ENCODE measurements at places on chromosomes 16 and 17.
A peak's percentile ranks its signal among the peaks of the same experiment; 100 is the strongest.

DNA sequence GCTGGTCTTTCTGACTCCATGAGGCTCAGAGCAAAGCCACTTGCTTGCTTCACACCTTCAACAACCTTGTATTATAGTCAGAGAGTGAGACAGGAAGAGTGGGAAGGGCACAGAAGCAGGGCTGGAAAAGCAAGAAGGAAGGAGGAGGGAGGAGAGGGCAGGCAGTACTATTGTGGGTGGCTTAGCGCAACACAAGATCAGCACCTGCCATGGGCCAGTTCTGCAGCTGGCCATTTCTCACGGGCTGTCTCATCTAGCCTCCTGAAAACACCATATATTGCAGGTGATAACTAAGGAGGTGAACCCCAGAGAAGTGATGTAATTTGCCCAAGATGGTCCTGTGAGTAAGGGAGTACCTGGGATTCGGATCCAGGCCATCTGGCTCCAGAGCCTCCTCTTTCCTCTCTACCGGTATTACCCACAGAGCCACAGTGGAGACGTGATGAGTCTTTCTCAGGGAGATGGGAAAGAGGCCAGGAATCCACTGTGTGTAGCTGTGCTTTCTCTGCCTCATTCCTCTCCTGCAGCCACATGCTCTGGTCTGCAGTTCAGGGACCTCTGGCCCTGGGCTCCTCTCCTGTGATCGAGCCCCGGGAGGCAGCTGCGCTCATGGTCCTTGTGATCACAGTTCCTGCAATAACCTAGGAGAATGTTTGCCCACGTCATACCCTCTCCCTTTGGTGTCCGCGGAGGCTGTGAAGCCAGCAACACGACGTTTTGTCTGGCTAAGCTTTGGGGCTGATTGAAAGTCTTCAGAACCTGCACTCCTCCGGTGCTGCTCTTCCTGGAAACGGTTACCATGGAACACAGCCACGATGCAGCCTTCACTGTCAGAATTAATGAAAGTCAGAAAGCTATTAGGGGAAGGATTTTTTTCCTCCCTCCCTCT is 178.1 kb upstream of the CCL2 start:
- DNase-seq, result no peak

DNA sequence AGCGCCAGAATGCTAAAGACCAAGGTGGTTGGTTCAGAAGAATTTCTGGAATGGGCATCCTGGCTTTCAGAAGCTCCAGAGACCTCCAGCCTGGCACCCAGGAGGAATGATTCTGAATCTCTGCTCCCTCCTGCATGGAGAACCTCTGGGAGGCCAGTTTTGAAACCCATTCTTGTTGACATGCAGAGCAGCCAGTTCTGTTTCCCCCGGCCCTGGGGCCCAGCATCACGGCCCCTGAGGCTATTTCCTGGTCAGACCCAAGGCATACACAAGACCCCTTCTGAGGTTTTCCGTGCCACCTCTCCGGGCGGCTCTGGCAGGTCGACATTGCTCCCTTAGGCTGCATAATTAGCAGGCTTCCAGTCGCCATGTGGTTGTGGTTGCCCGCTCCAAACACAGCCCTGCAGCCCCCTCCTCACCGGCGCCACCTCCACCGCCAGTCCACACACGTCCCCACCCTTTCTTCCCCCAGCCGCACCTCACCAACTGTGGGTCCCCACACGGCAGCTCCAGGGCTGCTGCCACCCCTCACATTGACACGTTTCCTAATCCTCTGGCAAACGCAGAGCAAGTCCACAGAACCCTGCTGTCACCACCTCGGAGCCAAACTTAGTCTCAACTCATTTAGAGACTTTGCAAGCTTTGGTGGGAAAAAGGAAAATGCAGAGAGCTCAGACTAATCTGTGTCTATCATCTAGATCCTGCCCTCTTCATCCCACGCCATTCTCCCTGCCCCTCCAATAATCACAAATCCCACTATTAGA is 367.1 kb downstream of the SOX9 start:
- DNase-seq, result no peak

DNA sequence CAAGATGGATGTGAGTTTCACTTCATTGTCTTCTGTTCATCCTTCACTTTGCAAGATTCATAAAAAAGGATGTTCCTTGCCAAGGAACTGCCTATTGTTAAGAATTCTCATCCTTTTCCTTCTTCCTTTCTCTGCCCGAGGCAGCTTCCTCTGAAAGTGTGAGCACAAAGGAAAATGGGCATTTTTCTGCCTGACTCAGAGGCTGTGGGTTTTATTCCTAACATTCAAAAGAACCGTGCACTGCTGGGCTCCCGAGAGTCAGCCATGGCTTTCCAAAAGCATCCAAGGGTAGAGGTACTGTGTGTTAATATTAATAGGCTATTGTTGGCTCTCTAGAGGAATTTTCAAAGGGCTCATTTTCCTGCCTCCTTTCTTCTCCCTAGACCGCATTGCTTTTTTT is 289.4 kb downstream of the ABCC12 start:
- no peak for DNase-seq

DNA sequence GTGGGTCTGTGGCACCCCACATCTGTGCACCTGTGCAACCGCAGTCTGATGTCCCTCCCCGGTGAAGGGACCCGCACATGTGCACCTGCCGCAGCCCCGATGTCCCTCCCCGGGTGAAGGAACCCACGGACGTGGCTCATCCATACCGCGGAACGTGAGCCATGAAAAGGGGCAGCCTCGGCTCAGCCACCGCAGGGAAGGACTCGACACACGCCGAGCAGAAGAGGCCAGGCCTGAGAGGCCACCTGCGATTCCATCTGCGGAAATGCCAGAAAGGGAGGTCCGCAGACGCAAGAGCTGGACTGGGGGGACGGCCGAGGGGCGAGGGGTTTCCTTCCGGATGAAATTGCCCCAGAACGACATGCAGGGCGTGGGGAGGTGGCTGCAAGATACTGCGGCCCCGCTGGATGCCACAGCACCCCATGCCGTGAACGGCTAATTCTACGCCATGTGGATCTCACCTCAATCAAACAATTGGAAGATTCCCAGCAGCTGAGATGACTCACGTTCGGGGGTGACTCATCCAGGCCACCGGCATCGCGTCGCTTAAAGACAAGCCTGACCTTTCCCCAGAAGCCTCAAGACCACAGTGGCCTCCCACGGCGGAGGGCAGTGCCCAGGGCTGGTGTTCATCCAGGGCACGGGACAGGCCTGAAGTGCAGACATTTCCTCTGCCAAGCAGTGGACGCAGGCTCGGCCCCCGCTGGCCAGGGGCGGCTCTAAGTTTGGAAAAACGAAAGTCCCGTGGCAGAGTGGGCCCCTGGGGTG is 21.0 kb downstream of the SOX8 start:
- no peak for DNase-seq

DNA sequence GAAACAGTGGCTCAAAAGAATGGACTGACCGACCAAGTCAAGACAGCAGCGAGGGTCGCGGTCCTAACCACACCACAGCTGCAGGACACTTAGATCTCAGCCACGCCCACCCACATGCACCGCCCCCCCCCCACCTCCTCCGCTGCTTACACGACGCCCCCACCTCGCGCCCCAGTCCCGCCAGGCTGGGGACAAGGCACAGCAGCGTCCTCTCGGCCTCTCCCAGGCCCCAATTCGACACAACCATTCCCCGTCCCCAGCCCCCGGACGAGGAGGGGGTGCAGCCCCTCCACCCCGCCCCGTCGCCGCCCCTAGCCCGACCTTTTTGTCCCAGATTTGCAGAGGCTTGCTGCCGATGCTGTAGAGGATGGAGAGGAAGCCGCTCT is 477 bp downstream of the CFAP20 start:
- peak; percentile 76 for DNase-seq

DNA sequence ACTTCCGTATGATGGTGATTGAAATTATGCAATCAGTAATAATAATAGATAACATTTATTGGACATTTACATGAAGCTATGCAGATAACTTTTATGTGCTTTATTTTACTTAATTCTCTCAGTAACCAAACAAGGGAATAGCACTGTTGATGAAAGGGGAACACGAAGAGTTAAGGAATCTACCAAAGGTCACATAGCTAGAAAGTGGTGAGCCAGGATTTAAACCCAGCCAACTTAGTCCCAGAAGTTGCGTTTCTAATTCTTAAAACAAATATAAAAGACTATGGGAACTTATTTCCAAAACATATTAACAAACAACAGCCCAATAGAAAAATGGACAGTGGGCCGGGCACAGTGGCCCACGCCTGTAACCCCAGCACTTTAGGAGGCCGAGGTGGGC is 9.7 kb downstream of the SPNS3 start:
- DNase-seq, result no peak

DNA sequence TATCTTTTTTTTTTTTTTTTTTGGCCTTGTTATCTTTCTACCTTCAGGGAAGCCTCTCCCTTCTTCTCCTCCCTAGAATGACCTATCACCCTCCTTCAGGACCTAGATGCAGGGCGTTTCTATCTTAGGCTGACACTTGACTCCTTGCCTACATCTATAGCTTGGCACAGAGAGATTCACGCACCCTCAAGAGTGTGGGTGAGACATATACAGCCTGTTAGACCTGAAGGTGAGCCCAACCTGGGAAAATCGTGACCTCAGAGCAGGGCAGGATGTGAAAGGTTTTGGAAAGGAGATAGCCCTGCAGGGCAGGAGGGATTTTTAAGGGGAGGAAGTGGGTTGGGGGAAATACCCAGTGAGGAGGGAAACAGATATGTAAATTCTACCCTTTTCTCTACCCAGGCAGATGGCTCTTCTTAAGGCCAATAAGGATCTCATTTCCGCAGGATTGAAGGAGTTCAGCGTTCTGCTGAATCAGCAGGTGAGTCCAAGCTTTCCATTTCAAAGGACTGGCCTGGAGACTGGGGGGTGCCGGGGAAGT is at the start of gene AHSP:
AHSP (plus strand) TSS at position 167 of the 541 bp plus-strand sequence; CDS start at position 407, 240 bp downstream.
- DNase-seq, result no peak

DNA sequence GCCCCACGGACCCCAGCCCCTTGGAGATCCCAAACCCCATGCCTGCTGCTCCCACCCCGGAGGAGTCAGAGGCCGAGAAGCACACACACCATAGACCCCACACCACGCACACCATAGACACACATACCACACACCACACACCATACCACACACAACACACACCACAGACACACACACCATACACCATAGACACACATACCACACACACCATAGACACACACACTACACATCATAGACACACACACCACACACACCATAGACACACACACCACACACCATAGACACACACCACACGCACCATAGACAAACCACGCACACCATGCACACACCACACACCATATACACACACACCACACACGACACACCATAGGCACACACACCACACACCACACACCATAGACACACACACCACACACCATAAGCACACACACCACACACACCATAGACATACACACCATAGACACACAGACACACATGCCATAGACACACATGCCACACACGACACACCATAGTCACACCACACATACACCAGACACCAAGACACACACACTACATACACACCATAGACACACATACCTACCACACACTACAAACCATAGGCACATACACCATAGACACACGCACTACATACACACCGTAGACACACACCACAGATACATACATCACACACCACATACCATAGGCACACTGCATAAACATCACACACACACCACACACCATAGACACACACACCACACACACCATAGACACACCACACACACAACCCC is 11.3 kb downstream of the TBC1D16 start:
- DNase-seq, result no peak

DNA sequence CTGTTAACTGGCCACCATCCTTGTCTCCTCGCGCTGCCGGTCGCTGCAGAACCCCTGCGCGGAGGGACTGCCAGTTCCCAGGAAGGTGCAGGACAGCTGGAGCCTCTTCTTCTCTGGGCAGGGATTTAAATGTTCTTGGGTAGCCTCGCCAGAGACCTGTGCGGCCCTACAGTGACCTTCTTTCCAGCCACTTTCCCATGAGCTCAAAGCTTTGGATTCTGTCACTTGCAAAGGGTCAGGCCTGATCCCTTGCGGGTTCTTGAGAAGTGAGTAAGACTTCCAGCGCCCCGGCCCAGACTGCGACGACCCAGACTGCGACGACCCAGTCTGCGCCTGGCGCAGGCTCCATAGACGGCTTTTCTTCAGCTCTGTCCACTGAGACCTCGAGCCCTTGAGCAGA is 1.4 kb upstream of the SLFN5 start:
- DNase-seq, result no peak

DNA sequence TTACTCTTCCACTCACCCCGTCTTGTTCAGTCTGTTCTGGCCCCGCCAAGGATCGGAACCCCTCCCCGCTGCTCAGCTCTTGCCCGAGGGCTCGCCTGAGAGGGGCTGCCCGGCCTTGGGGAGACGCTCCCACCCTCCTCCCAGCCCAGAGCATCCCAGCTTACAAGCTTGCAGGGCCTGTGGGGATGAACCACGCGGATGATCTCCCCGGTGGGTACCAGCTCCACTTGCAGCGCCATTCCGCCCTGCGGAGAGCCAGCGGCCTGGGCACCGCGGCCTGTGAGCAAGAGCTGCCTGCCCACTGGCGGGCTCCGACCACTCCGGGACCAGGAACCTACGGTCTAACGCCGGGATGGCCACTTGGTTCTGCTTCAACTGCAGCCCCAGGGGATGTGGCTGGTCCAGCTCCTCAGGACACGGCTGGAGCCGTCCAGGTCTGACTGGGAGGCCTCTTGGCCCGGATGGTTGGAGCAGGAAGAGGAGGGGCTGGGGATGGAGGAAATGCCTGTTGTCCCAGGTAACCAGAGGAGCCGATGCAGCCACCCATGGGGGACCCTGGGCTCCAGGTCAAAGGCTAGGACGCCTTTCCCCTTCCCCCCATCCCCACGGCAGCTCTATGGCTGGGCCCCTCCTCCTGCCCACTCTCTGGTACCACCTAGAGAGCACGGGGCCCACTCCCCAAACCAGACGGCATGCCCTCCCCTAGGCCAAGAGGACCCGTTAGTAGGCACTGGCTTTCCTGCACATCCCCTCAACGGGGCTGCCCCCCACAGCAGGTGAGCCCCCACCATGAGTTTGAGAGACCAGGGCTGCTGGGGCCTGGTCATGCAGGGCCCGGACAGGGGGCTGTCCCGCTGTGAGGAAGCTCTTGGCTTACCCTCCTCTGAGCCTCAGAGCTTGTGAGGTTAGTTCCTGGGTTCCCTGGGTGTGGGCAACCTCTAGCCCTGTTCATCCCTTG is at the start of gene MYO1C:
MYO1C (minus strand) TSS at position 438 of the 958 bp plus-strand sequence; CDS start at position 239, 199 bp downstream.
- DNase-seq, result peak; percentile 48

- no peak for DNase-seq
Observed at GRCh38 chr17:66423056-66423955, 120.9 kb downstream of the PRKCA start.

GRCh38 chr16:88798073-88798472 is 5.5 kb upstream of the CDT1 start:
- DNase-seq, result no peak
